ENCODE measurements at places on chromosomes 5 and 9.

- no peak for DNase-seq
Measured at GRCh38 chr5:14569948-14570691, 11.5 kb upstream of the OTULINL start.

DNA sequence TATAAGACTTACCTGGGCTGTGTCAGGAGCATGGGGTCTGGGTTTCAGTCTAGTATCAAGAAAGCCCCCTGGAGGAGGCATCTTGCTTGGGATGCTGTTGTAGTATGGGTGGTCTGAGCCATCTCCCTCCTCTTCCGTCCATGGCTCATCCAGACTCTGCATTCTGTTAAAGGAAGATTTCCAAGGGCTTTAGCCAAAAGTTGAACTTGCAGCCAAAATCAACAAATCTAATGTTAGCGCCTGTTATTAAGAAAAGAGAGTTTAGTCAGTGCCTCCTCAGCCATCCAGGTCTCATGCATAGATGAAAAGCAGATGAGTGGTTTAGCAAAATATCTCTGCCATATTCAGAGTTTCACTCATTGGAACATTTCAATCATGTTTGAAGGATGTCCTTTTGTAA, 55.6 kb downstream of the S1PR3 start:
- no peak for DNase-seq

DNA sequence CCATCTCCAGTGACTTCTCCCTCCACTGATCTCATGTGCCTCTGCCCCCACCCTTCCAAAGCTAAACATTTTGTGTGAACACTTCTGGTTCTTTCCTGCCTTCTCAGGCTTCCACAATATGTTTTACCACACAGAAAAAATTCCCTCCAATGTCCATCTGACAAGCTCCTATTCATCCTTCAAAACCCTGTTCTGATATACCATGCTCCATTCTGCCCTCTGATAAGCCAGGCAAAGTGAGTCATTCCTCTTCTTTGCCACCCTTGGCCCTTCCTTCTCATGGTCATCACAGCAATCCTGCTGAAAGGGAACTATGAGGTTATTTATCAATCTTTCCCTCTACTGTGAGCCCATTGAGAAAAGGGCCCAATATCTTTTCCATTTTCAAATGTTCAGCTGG, 97.6 kb downstream of the BARX1 start:
- DNase-seq: no peak

- DNase-seq: no peak
Measured at GRCh38 chr9:115944166-115944948, 209.2 kb upstream of the PAPPA start.

- no peak for DNase-seq
Measured at GRCh38 chr5:620152-620551, 8.0 kb downstream of the CEP72 start.

GRCh38 chr9:109767404-109767803, 12.6 kb upstream of the PALM2AKAP2 start:
- no peak for DNase-seq

DNA sequence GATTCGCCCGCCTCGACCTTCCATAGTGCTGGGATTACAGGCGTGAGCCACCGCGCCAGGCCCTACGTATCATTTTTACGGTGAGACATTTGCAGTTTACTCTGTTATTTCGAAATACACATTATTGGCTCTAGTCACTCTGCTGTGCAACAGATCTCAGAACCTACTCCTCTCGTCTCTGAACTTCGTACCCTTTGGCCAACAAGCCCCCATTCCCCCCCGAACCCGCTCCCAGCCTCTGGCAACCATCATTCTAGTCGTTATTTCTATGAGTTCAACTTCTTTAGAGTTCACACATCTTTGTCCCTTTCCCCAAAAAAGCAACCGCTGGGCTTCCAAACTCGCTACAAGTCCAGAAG, 735 bp downstream of the PTGR1 start:
- no peak for DNase-seq

DNA sequence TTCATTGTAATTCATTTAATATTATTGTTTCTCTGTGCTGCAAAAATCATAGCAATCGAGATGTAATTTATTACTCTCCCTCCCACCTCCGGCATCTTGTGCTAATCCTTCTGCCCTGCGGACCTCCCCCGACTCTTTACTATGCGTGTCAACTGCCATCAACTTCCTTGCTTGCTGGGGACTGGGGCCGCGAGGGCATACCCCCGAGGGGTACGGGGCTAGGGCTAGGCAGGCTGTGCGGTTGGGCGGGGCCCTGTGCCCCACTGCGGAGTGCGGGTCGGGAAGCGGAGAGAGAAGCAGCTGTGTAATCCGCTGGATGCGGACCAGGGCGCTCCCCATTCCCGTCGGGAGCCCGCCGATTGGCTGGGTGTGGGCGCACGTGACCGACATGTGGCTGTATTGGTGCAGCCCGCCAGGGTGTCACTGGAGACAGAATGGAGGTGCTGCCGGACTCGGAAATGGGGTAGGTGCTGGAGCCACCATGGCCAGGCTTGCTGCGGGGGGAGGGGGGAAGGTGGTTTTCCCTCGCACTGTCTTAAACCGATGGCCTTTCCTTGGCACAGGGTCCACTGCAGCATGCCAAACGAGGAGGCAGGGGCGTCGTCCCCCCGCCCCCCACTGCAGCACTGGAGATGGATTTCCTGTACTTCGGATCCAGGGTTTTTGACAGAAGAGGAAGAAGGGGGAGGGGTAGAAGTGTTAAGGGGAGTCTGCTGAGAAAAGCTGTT, at the start of gene APC:
Gene APC (plus strand): TSS at position 423 of the 728 bp plus-strand sequence. CDS start 17,006 bp downstream, outside the sequence.
- peak; percentile 49 for DNase-seq

- DNase-seq: no peak
Measured at GRCh38 chr9:116855881-116856662, 169.0 kb downstream of the TRIM32 start.

DNA sequence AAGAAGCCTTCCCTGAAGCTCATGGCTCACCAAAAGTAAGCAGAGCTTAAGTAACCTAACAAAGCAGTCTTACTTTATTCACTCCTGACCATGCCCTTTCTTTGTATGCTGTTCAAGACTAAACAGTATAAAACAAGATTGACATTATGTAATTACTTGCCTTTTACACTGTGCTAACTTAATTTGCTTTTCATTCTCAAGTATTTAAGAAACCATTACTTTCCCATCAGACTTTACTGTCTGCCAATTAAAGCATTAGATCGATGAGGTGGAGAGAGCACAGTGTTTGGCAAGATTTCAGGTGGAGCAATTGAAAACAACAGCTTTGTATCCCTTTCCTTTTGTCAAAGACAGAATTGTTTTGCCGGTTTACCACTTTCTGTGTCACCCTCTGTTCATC, 98.2 kb downstream of the RORB start:
- DNase-seq: no peak

DNA sequence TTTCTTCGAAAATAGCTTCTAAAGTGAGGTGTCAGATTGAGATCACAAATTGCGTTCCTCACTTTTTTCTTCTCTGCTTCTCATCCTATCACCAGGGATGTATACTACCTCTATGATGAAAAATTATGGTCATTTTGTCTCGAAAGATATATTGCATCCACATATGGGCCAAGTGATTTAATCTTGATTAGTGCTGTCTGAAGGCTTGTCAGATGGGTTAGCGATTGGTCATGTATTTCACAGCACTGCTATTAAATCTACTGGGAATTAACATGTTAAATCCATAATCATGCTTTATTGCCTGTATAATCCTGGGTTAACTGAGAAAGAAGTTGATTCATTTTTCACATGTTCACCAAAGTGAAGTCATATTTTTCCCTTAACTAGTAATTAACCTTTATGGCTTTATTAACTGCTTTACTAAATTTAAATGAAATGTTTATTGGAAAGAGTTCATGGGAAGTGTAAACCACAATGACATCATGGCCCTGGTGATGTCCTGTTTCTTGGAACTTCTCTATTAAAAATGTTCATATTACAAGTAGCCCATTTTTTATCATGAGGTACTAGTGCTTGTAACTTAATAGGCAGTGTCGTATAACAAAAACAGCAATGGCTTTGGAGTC, 193.3 kb downstream of the SMC2 start:
- no peak for DNase-seq

DNA sequence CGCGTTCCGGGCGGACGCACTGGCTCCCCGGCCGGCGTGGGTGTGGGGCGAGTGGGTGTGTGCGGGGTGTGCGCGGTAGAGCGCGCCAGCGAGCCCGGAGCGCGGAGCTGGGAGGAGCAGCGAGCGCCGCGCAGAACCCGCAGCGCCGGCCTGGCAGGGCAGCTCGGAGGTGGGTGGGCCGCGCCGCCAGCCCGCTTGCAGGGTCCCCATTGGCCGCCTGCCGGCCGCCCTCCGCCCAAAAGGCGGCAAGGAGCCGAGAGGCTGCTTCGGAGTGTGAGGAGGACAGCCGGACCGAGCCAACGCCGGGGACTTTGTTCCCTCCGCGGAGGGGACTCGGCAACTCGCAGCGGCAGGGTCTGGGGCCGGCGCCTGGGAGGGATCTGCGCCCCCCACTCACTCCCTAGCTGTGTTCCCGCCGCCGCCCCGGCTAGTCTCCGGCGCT, at the start of gene DAPK1:
Gene DAPK1 (plus strand): TSS at position 264 of the 442 bp plus-strand sequence. CDS start 1,211 bp downstream, outside the sequence.
- no peak for DNase-seq

GRCh38 chr5:43839218-43839617, 236.2 kb downstream of the NNT start:
- DNase-seq: no peak

- DNase-seq: no peak
Measured at GRCh38 chr9:77649109-77649812, 1.1 kb upstream of the GNA14 start.

DNA sequence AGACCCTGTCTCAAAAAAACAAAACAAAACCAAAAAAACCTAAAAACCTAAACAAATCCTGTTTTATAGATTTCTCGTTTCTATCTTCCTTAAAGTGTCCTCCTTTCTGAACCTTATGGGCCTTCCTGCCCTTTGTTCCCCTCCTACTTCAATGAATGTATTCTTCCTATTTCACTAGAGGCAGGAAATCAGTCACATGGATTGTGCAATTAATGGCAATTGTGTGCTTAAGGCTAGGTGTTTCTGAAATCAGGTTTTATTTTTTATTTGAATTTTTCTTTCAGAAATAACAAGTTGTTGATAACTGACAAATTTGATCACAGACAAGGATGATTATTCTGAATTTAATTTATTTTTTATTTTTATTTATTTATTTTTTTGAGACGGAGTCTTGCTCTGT, 220.6 kb upstream of the SEMA6A start:
- no peak for DNase-seq

- DNase-seq: no peak
Measured at GRCh38 chr5:32578363-32578762, 7.0 kb upstream of the SUB1 start.

DNA sequence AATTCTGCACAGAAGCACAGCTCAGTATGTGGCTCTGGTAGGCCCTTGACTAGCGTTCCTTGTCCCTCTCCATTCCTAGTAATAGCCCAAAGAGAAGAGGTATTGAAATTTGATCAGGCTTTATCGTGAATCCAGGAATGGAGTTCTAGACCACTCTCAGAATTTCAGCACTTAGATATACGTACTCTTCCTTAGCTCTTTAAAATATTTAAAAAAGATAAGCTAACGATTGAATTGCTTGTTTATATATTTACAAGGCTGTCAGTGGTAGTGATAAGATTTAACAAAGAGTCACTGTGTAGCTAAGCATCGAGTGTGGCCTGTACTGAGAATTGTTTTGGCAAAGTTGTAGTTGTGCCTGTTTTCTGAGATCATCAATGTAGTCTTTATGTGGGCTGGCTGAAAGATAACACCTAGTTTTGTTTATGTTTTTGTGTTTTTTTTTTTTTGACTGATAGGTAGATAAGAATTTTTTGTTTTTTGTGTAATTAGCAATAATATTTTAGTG, 2.5 kb downstream of the KIAA1958 start:
- no peak for DNase-seq

- DNase-seq: no peak
Measured at GRCh38 chr5:56535347-56535746, 280.0 kb upstream of the MAP3K1 start.

- DNase-seq: no peak
Measured at GRCh38 chr5:124831687-124832240, 85.3 kb upstream of the ZNF608 start.

GRCh38 chr5:107340631-107341030, 330.1 kb downstream of the EFNA5 start:
- DNase-seq: no peak

DNA sequence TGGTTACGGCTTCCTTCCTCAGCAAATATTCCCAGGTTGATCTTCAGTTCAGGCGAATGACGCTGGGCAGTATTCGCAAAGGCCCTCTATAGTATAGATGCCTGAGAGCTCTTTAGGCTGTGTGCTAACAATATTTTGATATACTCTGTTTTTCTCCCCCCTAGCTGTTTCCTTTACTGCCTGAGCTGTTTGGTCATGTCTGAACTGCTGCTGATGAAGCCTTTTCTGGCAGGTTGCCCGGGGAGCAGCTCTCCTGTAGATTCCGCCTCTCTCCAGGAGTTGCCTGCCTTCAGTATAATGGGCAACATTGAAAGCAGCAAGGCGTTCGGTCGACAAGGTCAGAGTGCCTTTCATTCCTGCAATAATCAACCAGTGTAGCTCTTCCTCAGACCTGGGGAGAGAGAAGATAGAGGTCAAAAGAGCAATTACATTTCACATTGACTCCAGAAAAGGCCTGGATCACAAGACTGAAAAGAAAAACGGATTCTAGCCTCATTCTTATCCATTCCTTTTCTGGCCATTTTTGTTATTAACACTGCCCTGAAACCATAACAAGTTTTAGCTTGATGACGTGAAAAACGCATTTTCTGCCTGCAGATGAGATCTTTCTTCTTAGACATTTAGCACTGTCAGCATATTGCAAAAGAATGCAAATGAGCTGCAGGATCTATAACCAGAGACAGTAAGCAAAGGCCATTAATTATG, 60.1 kb upstream of the ZNF608 start:
- no peak for DNase-seq

GRCh38 chr9:96318921-96319565, 17.1 kb upstream of the HSD17B3 start:
- no peak for DNase-seq

DNA sequence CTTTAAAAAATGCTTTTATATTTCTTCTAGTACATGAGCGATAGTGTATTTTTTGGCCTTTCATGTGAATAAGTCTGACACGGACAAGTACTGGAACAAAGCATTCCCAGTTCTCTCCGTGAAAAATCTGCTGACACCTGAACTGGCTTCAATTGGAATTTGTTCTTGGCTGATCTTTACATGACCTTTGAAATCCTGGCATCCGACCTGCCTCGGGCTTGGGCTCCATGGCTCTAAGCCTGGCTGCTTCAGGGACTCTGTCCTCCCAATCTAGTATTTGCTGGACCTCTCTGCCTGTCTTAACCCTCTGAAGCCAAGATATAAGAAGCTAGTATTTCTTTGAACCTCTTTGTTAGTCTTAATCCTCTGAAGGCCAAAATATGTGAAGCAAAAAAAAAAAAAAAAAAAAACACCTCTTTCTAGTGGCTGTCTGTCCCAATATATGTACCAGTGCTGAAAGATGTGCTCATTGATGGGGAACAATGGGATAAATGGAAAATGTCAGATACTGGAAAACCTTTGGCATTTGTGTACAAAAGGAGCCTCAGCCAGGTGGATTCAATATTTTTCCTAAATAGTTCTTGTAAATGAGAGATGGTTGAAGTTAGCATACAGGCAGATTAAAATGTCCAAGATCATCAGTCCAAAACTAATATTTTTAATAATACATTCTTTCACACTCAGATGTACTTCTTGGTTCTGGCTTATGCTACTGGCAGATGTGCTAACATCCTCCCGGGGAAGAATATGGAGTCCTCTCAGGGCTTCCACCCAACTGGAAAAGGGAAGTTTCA, 470.6 kb downstream of the TUSC1 start:
- no peak for DNase-seq

All from stimulated activated CD8-positive, alpha-beta memory T cell treated with anti-CD3 and anti-CD28 coated beads, Interleukin-4, amount 100 ng/mL, for 1 hour (primary cell).